ENCODE measurements at places on chromosomes 11 and 22.
A peak's percentile ranks its signal among the peaks of the same experiment; 100 is the strongest.

GRCh38 chr11:16891964-16892363 is 122.2 kb downstream of the PLEKHA7 start:
- DNase-seq, result no peak

DNA sequence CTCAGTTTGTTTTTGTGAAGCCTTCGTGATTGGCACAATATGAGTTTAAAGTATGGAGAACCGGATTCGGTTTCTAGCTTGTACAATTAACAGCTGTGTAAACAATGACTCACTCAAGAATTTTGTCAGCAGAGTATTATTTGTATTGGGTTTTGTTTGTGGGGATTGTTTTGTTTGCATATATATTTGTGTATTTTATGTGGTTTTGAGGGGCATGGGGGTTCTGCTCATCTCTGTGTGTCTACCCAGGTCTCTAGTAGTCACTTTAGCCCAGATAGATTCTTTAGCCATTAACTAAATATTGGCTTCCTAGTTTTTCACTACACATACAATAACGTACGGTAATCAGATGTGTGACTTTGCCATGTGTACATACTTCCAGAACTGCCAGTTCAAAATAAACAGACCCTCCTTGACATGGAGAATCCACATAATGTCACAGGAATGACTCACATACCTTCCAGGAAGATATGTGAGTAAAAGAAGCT is 7.5 kb upstream of the MS4A7 start:
- no peak for DNase-seq

DNA sequence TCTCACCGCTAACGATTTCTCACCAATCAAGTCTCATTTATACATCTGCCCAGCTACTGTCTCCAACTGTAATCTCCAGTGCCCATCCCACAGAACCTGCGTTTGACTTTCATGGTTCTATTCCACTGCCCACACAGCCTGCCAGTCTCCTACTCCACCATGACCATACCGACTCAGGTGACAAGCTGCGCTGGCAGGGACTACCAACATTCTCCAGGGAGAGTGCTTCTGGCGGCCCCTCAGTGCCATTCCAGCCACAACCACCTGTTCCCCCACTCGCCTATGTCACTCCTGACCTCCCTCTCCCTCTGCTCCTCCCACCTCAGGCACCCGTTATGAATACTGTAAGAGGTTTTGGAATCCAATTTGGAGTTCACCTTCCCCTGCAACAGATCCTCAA is 108.5 kb upstream of the BID start:
- no peak for DNase-seq

DNA sequence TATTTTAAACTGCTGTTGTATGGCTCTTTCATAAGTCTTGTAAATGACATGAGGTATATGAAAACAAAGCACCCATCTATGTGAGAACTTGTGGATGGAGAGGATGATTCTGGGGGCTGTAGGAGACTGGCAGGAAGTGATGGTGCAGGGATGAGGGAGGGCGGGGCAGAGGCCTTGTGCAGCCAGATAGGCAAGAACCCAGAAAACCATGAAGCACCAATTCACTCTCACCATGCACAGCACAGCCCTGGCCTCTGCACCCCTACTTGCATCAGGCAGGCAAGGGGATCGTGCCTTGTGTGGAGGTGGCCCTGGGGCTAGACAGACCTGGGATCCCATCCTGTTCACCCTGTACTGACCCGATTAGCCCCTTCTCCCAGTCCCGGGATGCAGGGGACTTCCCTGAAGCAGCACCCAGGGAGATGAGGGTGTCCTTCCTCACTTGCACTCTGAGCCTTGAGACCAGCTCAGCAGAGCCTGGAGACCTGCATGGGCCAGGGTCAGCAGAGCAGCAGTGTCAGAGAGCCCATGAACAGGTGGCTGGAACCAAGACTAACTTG is 85.5 kb downstream of the MORC2 start:
- DNase-seq, result peak; percentile 7

- DNase-seq, result no peak
Observed at GRCh38 chr11:38582756-38583155, 1984.7 kb upstream of the RAG2 start.

- DNase-seq, result no peak
Observed at GRCh38 chr11:131998020-131998419, 627.6 kb downstream of the NTM start.

GRCh38 chr11:73520353-73521061 is 77.4 kb downstream of the FAM168A start:
- no peak for DNase-seq

GRCh38 chr11:119030029-119030328 is 698 bp downstream of the SLC37A4 start:
- DNase-seq, result no peak

- no peak for DNase-seq
Observed at GRCh38 chr22:45783690-45784089, 112.1 kb downstream of the ATXN10 start.

DNA sequence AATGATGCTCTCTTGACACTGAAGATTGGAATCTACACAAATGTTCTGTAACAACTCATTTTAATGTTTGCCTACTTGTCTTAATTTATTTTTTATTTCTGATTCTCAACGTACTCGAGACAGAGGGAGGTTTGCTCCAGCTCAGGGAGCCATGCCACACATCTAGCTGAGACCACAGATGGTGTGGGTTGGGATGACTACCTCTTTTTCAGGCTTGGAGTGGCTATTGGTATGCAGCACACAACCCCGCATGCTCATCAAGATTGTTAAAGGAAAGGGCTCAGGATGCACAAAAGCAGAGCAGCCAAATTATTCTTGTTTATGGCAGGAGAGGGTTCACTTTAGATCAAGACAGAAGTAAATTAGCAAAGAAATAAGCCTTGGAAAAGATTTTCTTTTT is 424.5 kb downstream of the OPCML start:
- no peak for DNase-seq

DNA sequence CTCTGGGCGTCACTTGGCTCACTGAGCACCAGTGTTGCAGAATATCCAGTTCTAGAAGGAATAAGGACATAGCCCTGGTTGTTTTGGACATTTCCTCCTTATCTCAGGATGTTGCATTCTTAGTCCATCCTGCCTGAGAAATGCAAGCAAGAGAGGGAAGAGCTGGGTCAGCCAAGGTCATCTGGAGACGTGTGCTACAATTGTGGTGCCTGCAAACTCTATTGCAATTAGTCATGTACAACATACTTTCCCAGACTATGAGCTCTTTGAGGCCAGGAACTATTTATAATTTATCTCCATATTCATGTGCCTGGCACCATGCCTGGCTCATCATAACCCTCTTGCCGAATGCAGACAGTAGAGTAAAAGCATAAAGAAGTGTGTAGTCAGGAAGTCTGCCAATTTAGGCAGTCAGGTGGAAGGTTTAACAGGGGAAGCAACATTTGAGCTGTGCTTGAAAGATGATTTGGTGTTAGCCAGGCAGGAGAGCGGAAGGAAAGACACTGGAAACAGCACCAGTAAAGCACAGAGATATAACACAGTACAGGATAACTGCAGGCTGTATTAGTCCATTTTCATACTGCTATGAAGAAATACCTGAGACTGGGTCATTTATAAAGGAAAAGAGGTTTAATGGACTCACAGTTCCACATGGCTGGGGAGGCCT is 129.4 kb upstream of the PAX6 start:
- DNase-seq, result peak; percentile 18

DNA sequence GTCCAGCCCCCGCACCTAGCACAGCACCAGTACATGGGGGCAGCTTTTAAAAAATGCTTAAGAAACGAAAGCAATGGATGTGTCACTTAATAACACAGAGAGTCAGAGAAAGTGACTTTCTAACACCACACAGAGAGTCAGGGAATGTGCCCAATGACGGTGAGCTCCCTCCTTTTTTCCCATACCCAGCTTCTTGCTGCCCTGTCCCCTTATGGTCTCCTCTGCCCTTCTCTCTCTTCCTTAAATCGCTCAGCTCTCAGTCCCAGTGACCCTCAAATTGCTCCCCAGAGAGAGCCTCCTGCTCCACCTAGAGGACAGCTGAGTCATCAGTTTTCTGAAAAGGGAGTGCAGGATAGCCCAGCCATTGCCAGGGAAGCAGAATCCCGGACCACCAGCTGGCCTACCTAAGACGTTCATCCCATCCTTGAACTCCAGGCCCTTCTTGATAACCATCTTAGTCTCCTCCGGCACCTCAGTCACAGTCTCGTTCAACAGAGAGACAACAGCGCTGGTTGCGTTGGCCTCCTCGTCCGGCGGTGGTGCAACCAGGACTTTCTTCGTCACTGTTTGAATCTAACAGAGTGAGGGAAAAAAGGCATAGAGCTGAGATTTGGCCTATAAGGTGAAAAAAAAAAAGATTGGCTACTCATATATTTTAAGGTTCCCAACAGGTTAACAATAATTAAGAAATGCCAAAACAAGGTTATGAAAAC is 113.5 kb downstream of the SLC1A2 start:
- DNase-seq, result peak; percentile 81

DNA sequence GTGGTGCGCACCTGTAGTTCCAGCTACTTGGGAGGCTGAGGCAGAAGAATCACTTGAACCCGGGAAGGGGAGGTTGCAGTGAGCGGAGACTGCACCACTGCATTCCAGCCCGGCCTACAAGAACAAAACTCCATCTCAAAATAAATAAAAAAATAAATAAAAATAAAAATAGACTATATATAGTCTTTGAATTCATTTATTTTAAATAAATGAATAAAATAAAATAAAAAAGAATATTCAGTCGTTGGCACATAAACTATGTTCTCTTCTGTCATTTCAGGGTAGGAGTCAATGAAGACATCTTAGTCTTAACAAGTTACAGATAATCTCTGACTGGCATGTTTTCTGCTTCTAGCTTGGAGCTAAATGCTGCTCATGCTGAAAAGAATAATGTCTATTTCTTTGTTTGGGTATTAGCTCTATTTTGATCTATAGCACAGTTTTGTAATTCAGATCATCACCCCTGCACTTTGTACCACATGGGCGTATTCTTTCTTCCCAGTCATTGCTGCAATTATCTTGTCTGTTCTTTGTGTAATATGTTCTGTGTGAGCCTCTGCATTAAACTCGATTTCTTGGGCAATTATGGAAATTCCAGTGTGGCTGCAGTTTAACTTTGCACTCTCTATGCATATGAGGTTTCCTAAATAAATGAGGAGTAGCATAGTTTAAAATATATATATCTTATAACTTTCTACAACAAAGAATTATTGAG is 1.4 kb upstream of the MS4A14 start:
- no peak for DNase-seq

DNA sequence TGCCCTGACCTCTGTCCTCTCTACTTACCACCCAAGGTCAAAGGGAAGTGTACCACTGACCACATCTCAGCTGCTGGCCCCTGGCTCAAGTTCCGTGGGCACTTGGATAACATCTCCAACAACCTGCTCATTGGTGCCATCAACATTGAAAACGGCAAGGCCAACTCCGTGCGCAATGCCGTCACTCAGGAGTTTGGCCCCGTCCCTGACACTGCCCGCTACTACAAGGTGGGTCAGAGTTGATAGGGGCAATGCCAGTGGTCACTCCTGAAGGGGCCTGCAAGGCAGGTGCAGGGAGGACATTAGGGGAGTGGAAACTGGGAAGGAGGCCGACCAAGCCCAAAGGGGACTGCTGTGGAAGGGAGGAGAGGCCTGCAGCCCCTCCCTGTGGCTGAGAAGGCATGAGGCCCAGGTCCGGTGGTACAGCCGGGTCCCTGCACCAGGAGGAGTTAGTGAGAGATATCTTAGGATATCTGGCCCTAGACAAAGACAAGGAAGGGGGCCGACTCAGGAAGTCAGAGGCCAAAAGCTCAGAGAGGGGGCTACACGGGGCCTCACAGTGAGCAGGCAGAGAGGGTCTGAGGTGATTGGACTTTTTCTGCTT is 17.9 kb downstream of the POLR3H start:
- no peak for DNase-seq

GRCh38 chr11:67645521-67646461 is 4.7 kb downstream of the ACY3 start:
- peak; percentile 20 for DNase-seq

DNA sequence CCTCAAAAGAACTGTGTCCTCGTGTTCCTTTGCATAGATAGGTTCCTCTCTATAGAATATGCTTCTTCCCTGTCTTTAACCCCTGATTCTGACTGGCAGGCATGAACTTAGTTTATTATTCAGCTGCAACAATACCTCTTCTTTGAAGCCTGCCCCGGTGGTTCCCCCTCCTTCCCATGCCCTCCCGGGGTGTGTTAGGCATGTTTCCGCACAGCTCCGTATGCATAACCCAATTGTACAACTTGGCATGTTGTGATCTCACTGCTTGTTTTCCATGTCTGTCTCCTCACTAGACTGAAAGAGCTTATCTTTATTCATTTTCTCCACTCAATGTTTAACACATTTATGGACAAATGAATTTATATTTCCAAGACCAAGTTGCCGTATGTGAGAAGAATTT is 72.6 kb downstream of the DEPDC5 start:
- DNase-seq, result peak; percentile 28

- peak; percentile 72 for DNase-seq
Observed at GRCh38 chr11:17544181-17544622, at the start of gene USH1C. TSS of gene USH1C (minus strand) at chr11:17544416. CDS start at chr11:17544307, 109 bp downstream.

DNA sequence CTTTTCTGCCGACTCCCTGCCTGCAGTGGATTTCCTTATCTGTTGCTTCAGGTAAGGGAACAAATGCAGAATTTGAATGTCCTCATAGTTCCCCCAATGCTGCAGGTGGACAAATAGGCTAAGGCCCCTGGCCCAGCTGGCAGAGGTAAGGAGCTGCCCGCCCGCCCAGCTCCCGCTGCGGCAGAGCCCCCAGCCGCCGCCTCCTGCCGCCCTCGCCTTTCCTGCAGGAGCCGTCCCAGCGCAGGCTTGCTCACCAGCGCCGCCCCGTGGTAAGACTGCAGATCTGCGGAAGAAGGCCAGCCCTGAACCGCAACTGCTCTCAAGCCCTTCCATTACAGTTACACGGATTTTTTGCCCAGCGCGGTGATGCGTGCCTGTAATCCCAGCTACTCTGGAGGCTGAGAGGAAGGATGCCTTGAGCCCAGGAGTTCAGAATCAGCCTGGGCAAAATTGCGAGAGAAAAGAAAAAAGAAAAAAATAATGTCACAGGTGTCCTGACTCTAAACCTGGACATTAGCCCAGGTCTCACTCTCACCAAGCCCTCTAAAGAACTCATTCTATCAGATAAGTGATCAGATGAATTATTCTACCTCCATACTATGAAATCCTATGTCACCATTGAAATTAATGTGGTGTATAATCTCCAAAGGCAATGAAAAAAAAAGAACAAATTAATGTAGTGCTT is 51.2 kb upstream of the EMID1 start:
- DNase-seq, result peak; percentile 93

DNA sequence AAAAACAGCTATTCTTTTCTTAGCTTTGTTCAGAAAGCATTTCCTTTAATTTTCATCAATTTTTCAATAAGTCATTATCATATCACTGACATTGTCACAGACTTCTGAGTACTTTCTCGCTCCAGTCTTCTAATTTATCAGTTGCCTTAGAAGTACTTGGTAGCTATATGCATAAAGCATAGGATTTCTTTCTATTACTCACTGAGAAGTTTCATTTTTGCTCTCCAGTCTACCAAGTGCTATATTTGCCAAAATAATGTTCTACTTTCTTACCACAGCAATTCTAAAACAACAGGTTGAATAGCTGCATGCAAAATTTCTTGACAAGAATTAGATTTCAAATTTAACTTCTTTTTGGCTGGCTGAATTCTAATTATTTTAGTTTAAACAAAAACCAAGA is 116.3 kb downstream of the STK33 start:
- no peak for DNase-seq

GRCh38 chr11:102883141-102883540 is 8.4 kb upstream of the MMP12 start:
- no peak for DNase-seq

All from stomach (tissue), 19 donors.